Stimulated activated CD8-positive, alpha-beta memory T cell treated with anti-CD3 and anti-CD28 coated beads, Interleukin-4, amount 100 ng/mL, for 1 hour (primary cell): ENCODE measurements at places on chromosomes 4 and X.

DNA sequence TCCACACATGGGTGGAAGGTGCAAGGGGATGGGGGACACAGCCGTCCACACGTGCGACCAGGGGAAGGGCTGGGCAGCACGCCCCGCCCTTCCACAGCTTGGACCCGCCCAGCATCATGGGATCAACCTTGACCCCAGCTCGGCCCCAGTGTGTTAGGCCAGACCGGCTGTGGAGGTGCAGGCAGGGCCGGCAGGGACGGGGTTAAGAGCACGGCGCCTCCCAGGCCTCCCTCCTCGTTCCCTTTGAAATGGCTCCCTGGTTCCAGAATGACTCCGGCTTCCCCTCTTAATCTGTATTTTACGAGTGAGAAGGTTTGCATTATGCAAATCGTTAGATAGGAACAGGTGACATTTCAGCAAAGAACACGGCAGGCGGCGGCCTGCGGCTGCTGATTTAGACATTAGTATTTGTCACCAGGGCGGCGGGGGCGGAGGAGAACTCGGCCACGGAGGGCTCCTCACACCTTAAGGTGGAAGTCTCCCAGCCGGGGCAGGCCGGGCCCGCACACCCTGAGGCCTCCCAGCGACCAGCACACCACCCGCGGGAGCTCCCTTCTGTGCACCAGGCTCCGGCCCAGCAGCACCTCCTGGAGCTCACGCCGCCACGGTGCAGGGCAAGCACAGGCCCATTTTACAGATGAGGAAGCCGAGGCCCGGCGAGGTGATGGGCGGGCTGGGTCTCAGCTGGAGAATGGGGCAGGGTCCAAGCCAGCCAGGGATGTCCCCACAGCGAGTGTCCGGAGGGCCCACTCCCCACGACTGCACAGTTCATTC, 116.1 kb downstream of the FAM53A start:
- DNase-seq, result no peak

GRCh38 chr4:76549765-76550164, 114.7 kb downstream of the SHROOM3 start:
- DNase-seq, result no peak

GRCh38 chr4:26235500-26235899, 85.3 kb upstream of the RBPJ start:
- DNase-seq, result no peak

GRCh38 chr4:147247579-147247978, 233.3 kb upstream of the EDNRA start:
- no peak for DNase-seq

DNA sequence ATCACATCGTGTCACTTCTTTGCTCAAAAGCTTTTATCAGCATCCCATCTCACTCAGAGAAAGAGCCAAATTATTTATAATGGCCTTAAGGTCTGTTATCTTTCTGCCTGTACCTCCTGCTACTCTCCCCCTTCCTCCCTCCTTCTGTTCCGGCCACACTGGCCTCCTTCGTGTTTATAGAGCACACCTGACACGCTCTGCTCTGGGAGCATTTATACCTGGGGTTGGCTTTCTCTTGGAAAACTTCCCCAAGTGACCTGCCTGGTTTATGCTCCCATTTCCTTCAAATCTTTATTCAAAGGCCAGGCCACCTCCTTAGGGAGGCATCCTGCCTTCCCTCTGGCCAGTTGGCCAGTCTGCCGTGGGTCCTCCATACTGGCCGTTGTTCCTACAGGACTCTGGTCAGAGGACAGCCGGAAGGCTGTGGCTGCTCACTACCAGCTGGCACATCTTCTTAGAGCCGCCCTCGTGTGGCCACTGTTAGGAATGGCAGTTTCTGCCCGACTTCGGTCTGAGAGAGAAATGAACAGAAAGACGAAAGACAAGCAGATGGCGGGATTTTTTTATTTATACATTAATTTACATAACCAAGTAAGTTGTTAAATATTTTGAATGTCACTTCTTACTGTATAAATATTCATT, 80.2 kb upstream of the CBLL2 start:
- peak; percentile 9 for DNase-seq

DNA sequence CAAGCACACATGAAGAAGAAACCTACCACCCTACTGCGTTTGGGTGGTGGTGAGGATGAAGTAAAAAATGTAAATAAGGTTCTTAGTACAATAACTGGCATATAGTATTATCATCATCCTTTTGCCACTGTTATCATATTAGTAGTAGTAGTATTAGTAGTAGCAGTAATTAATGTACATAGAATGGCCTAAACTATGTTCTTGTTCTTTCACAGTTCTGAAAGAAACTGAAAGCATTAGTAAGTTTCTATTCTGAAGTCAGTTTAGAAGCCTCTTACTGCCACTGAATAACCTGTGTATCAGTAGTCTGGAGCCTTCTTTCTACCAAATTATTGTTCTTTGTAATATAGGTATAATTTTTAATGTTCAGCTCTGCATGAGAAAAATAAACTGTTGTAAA, 21.0 kb downstream of the COL4A6 start:
- no peak for DNase-seq

DNA sequence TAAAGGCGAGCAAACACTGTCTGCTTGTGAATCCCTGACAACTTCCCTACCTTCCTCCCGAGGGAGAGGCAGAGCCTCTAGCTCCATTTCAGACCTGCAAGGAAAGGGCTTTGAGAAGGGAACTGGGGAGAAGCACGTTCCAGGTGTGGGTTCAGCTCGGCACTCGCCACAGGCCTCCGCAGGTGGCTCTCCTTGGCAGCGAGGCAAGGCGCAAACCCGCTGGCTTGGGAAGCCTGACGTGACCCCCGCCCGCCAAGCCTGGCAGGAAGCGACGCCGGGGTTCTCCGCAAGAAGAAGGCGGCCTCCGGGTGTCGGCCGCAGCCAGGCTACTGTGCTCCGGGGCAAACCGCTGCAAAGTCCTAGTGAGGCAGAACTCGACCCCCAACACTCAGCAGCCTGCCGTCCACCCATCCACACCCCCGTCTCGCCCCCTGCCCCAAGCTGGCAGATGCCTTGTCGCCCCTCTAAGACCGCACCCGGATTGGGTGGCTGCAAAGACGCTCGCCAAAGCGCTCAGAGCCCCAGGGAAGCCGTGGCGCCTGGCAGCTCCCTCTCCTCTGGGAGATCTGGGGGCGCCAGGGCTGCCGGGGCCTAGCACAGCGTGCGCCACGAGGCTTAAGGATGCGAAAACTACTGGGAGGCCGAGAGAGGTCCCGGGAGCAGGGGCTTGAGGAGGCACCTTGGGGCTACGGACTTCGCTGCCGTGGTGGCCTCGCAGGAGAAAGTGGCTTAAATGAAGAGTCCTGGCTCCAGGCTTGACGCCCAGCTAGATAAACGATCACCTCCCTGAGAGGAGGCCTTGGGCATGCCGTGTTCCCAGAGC, 21.8 kb downstream of the NKX3-2 start:
- DNase-seq, result no peak

DNA sequence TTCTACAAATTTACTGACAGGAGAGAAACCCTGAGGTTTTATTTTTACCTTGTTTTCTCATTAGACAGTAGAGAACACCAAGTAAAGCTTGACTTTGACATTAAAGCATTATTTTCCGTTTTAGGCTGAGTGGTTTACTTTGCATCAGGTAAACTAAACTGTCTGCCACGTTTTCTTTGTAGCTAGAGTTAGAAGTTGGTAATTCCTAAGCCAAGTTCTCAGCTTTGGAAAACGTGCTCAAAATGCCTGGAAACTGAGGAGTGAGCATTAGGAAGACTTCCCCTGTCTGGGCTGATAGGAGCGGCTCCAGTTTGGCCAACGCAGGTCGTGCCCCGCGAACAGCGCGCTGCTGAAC, 819 bp downstream of the PDLIM3 start:
- no peak for DNase-seq

GRCh38 chr4:186248643-186249042, 17.3 kb upstream of the F11 start:
- DNase-seq, result no peak

GRCh38 chr4:111776561-111776960, 368.7 kb upstream of the FAM241A start:
- DNase-seq, result no peak

- no peak for DNase-seq
These were observed 245.2 kb upstream of the TET2 start for GRCh38 chr4:104901438-104901837.

GRCh38 chrX:313546-313945, 5.0 kb downstream of the GTPBP6 start:
- no peak for DNase-seq

DNA sequence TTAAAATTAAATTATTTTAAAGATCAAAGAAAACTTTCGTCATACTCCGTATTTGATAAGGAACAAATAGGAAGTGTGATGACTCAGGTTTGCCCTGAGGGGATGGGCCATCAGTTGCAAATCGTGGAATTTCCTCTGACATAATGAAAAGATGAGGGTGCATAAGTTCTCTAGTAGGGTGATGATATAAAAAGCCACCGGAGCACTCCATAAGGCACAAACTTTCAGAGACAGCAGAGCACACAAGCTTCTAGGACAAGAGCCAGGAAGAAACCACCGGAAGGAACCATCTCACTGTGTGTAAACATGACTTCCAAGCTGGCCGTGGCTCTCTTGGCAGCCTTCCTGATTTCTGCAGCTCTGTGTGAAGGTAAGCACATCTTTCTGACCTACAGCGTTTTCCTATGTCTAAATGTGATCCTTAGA, at the start of gene CXCL8:
Gene CXCL8, plus strand, starts transcription at position 217 of the 426 bp plus-strand sequence. Its CDS starts 90 bp downstream, at position 307.
- DNase-seq, result no peak

GRCh38 chrX:150730719-150731118, 37.5 kb downstream of the MTMR1 start:
- DNase-seq, result no peak

GRCh38 chrX:34147345-34147744, 15.2 kb upstream of the FAM47A start:
- no peak for DNase-seq

- DNase-seq, result no peak
These were observed 67.4 kb downstream of the EGF start for GRCh38 chr4:109979920-109980717.

GRCh38 chrX:39910651-39911050, 187.1 kb downstream of the BCOR start:
- no peak for DNase-seq

- DNase-seq, result no peak
These were observed 1.3 kb downstream of the HTR2C start for GRCh38 chrX:114584983-114585842.

DNA sequence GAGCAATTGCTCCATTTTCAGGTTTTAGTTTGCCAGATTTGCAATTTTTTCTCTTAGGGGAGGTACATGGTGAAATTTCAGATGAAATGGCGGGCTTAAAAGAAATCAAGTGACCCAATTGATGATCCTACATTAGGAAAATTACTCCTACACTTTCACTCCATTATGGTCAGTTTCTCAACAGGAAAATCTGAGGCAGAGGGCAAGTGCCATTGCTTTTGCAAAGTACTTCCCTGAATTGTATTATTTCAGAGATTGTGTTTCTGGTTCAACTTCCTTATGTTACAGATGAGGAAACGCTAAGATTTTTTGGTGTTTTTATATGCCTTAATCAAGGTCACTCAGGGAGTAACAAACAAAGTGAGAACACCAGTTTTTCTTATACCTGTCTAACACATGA, 302.2 kb downstream of the ARAP2 start:
- no peak for DNase-seq

DNA sequence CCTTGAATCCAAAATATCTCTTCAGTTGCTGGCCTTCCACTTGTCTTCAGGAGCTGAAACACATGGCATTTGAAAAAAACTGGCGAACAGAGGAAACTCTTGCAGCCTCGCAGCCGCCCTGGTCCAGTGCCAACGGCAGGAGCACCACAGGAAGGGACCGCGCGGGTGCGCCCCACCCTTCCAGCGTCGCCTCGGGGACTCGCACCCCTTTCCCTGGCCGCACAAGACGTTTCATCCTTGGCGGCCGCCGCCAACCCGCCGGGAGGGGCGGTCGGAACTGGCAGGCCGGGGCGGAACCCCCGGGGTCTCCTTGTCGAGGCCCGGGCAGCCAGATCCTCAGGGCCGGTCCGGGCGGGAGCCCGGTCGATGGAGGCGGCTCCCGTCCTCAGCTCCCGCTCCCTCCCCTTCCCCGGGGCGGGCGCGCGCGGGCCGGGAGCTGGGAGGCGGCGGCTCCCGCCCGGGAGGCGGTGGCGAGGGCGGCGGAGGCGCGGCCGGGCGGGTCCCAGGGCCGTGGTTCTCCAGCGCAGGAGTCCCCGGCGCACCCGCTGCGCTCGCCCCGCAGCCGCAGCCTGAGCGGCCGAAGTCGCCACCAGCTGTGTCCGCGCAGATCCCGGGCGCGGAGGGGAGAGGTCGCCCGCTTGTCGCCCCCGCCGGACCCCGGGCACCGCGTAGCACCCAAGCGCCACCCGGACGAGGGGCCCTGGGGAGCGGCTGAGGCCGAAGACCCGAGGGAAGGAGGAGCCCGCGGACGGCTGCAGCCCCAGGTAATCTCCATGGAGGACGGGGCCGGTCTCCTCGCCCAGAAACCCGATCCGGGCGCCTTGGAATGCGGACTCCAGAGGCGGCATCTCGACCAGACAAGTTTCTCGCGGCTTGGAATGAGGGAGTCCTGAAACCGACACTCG, 886 bp upstream of the NDST3 start:
- no peak for DNase-seq

DNA sequence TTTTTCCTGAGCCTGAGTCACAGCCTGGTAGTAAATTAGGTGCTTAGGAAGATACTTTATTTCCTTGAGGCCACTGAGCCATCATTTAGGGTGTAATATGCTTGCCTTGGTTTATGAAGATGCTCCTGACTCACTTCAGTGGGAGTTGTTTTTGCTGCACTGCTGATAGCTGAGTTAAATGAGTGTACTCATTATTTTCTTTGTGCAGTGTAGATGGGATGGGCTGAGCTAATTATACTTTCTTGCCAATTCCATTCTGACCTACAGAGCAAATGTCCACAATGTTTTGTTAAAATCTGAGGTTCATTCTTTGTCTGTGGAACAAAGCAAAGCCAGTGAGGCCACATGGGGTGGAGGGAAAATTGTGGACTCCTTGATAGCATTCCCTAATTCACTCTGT, 60.0 kb downstream of the FGF13 start:
- DNase-seq, result no peak

- DNase-seq, result no peak
These were observed 1478.1 kb downstream of the FSTL5 start for GRCh38 chr4:160685729-160686128.
